ENCODE measurements at places on chromosomes 13 and 19.

DNA sequence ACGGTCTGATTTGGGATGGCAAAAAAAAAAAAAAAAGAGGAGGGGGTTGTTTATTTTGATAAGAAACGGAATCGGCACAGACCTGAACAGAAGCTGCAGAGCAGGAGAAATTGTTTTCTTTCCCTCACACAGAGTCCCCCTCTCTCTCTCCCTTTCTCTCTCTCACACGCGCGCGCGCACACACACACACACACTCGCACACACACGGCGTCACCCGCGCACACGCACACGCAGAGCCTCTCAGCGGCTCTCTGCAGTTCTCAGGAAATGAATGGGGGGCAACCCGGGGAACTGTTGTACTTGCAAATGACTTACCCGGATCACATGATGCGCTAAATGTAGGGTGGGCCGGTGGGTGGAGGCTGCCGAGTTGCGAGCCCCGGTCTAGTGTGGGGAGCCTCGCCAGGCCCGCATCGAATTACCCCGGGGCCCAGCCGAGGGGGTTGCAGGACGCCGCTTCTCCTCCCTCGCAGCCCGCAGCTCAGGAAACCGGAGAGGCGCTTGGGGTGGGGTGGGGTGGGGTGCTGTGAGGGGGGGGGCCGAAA, 475 bp downstream of the KLF12 start:
- DNase-seq, result peak; percentile 76

DNA sequence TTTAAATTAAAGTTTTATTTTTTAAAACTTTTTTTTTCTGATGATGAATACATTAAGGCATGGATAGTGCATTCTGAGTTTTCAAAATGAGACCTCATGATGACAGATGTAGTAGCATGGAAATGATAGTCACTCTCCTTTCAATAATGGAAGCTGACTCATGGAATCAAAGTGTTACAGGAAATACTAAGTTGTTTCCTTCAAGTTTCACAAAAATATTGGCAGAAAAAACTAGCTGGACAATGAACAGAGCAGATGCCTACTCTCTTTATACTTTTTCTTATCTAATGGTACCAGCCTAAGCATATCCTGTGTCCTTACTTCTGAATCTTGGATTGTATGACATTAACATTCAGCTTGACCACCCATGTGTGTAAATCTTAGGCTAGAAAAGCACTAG, 1337.3 kb downstream of the PCDH9 start:
- no peak for DNase-seq

GRCh38 chr19:41431426-41432386, 4.5 kb upstream of the B3GNT8 start:
- peak; percentile 72 for DNase-seq

- DNase-seq, result no peak
Measured at GRCh38 chr19:42130254-42130573, 2.0 kb downstream of the POU2F2 start.

DNA sequence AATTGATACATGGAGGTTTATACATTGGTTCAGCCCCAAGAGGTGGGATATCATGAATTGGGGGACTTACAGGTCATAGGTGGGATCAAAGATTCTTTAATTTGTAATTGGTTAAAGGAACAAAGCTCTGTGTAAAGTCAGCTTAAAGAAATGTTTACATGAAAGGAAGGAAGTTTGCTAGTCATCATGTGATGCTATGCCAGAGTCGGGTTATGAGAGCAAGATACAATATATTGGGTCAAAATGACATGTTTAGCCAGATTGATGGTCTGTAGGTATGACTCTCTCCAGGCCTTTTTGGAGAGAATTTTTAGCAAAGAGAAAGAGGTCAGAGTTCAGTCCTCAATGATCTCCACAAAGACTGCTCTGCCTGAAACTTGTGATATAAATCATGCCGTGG, 5.3 kb upstream of the CYSLTR2 start:
- no peak for DNase-seq

DNA sequence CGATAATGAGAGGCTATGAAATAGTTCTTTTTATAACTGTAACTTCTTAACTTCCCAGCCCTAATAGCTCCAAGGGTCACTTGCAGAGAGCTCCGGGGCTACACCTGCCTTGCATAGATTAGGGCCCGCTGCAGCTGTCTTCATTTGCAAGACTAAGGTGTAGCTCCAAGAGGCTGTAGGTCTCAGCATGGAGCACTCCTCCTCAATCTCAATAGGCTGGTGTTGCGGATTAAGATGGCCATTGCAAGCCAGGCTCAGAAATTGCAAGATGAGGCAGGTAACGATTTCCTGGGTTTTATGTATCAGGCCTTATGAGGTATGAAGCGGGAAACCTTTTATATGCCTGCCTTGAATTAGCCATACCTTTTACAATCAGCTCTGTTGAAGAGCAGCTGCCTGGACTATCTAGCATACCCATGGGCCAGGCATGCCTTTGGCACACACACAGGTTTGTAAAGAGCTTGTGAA, 185.7 kb downstream of the TM9SF2 start:
- no peak for DNase-seq

DNA sequence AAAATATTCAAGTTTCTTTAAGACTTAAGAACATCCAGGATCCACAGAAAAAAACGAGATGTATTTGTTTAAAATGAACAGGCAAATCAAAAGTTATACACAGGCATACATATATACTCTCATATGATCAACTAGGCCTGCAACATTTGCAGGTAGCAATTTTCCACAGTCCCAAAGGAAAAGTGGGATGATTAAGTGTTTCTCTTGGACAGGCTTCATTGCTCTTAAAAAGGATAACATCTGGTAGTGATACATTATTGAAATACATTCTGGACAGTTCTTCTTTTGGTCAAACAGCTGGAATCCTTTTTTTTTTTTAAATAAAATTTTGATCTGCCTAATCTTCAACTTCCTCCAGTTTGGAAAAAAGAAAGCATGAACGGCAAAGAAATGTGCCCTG, 114.8 kb upstream of the TDRD3 start:
- no peak for DNase-seq

GRCh38 chr13:46687810-46688209, 109.2 kb downstream of the ESD start:
- DNase-seq, result no peak

DNA sequence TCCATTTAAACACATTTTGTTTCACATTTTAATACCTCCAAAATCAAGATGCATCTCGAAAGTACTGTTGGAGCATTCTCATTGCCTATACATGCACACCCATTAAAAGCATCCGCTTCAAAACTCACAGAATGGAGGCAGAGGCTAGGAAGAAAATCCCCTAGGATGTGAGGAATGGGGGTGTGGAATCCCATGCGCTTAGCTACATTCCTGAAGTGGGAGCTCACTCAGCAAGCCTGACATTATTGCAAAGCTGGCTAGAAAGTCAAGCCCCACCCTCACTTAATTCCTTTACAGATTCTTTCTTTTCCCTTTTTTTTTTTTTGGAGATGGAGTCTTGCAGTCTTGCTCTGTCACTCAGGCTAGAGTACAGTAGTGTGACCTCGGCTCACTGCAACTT, 4.6 kb upstream of the FAM32A start:
- DNase-seq, result no peak

- DNase-seq, result peak; percentile 74
Measured at GRCh38 chr19:46913852-46914430, 53.1 kb downstream of the ARHGAP35 start.

DNA sequence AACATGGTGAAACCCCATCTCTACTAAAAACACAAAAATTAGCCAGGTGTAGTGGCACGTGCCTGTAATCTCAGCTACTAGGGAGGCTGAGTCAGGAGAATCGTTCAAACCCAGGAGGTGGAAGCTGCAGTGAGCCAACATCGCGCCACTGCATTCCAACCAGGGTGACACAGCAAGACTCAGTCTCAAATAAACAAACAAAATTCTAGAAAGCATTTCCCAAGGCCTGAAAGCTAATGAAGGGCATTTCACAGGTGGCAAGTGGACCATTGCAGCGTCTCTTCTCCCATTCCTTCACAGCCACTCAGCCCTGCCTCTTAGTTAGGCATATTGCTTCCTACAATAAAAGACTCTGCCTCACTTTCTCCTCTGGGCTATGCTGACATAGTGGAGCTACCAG, 13.5 kb upstream of the RXFP2 start:
- DNase-seq, result no peak

DNA sequence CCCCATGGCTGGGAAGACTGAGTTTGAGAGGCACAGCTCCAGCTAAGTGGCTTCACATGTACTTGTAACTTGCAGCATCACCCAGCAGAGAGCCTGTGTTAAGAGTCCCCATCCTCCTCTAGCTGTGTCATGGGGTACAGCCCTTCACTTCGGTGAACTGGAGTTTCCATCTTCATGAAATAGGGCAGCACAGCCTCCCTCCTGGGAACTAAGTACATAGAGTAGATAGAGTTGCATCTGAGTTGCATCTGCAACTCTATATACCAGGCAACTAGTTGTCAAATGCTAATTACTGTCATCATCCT, 1.2 kb downstream of the PRDX2 start:
- DNase-seq, result no peak

DNA sequence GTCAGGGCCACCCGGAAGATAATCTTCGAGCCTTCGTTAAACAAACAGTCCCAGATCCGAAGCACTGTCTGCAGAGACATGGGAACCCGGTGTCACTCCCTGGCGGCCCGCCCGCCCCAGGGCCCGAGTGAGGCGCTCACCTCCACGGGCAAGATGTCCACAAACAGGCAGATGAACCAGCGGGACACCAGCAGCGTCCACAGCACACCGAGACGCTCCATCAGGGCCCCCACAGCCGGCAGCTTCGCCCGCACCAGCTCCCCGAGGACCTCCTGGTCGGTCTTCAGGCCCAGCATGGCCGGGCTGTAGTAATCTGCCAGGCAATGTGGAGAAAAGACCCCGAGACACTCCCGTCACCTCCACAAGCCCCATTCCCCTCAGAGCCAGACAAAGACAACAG, 28.7 kb downstream of the LAMP1 start:
- DNase-seq, result no peak

DNA sequence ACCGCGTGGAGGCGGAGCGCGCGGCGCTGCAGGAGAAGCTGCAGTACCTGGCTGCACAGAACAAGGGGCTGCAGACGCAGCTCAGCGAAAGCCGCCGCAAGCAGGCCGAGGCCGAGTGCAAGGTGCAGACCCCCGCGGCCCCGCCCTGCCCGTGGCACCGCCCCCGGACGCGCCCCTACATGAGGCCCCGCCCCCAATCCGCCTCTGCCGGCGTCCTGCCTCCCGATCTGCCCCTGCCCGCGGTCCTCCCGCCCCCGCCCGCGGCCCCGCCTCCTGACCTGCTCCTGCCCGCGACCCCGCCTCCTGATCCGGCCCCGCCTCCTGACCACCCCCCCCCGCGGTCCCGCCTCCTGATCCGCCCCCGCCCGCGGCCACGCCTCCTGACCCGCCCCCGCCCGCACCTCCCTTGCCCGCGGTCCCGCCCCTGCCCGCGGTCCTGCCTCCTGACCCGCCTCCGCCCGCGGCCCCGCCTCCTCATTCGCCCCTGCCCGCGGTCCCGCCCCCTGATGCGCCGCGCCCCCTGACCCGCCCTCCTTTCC, 11.7 kb downstream of the PRR36 start:
- DNase-seq, result no peak

- peak; percentile 74 for DNase-seq
Measured at GRCh38 chr13:95494082-95494681, 58.3 kb upstream of the CLDN10 start.

DNA sequence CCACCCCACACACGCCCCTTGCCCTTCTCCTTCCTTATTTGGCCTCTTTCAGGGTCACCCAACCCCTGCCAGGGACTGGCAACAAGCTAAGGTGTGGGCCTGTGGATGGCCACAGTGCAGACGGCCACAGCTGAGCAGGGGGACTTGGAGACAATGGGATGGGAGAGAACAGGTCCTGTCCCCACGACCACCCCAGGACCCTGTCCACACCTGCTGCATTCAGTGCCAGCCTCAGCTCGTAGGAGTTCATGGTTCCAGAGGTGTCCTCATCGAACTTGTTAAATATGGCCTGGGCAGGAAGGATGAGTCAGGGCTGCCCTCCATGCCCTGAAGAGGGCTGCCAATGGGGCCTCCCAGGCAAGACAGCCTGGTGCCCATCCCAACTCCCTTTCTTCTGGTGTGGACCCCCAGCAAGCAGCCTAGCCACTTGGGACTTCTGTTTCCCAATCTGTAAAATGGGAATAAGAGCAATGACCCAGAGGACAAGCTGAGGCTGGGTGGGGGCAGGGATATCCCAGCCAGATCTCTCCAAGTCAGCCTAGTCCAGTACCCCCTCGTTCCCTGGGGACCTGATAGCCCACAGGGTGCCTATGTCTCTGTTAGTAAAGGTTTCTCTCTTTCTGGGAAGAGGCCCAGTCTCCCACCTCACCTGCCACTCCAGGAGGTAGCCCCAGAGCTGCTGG, 10.6 kb downstream of the CAPN12 start:
- no peak for DNase-seq

DNA sequence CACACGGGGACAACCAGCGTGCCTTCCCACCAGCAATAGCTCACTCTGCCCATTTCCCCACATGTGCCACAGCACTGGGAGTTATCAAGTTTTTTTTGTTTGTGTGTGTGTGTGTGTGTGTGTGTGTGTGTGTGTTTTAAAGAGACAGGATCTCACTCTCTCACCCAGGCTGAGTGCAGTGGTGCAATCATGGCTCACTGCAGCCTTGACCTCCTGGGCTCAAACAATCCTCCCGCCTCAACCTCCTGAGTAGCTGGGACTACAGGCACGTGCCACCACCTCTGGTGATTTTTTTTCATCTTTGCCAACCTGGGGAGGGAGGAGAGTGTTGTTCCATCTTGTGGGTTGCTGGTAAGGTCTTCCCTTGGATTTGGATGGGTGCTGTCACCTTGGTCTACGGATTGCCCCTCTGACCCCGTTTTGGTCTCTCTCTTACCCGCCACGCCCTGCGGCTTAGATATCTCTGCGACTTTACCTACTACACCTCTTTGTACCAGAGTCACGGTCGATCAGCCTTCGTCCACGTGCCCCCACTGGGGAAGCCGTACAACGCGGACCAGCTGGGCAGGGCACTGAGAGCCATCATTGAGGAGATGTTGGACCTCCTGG, 22.6 kb downstream of the PGPEP1 start:
- DNase-seq, result peak; percentile 42

DNA sequence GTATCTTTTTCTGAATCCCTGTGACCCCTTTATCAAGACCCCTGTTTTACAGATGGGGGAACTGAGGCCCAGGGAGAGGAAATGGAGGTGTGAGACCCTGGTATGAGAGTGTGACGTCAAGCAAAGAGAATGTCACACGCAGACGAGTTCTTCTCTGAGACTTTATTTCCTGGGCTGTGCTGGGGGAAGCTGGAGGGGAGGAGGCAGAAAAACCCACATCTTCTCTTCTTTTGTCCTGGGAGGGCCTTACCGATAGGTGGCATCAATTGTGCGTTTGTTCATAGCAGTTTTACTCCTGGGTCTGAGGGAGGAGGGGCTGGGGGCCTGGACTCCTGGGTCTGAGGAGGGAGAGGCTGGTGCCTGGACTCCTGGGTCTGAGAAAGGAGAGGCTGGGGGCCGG, 4.9 kb upstream of the KLK15 start:
- peak; percentile 47 for DNase-seq

- DNase-seq, result no peak
Measured at GRCh38 chr13:86710896-86711295, 911.7 kb upstream of the SLITRK6 start.
